ENCODE measurements at places on chromosomes 2 and 18.

DNA sequence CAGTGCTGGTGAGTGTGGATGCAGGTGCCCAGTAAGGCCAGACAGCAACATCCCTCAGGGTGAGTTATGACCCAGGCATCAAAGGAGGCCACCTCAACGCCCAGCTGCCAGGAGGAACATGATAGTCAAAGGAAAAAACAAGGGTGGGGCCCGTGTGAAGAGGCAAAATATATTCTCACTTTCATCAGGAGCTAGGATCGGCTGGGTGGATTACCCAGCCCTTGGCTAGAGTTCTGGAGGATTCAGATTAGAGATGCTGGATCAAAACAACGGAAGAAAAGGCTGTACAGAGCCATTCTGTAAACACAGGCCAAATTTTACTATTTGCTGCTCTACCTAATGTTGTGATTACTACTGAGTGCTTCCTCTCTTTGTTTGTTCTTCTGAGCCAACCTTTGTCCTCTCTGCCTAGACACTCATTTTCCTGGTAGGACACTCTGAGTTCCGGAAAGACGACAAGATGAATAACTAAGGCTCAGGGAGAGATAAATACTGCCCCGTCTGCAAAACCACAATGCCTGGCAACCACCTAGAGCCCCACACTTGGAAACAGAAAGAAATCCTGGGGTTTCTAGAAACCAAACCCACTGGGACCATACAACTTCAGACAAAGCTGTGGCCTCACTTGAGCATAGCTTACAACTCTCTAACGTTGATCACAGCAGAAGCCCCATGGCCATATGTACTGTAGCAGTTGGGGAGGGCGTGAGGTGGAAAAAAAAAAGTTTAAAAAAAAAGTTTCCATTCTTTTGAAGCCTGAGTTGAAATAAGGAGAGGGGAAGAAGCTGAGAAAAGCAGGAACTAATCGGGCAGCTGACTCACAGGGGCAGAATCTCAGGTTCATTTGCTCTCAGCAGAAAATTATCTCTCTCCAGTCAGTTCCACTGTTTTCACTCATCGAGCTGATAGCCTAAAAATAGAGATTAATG, 17.8 kb upstream of the PMAIP1 start:
- DNase-seq: peak; percentile 29

DNA sequence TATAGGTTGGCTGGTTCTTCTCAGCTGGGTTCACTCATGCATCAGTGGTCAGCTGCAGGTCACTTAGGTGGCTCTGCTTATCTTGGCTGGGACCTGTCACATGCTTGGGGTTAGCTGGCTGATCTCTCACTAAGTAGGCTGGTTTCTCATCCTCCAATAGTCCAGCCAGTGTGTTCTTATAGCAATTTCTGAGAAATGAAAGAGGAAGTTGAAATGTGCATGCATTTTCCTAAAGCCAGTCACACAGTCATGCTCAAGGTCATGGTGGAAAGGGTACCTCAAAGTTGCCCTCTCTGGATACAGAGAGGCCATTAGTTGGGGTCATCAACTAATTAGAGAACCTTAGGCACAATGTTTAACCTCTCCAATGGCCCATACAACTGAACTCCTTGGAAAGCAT, 64.4 kb downstream of the KLHL29 start:
- no peak for DNase-seq

DNA sequence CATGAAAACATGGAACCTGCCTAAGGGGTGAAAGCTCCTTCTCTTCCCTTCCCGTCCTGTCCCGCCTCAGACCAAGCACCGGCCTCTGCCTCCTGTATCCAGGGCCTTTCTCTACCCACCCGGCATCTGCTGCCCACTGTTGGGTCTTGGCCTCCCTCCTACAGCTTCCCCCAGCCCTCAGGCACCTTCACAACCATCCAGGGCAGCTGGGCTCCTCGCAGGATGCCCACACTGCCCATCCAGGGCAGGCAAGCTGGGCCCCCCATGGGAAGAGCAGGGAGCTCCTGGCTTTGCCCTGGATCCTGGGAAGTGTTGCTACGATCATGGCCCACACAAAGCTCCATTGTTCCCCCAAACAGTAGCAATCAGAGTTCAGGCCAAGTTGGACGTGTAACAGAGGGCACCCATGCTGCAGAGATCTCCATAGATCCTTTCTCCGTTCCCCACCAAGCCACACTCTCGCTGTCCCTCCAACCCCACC, 206.6 kb downstream of the NDUFA10 start:
- DNase-seq: no peak

DNA sequence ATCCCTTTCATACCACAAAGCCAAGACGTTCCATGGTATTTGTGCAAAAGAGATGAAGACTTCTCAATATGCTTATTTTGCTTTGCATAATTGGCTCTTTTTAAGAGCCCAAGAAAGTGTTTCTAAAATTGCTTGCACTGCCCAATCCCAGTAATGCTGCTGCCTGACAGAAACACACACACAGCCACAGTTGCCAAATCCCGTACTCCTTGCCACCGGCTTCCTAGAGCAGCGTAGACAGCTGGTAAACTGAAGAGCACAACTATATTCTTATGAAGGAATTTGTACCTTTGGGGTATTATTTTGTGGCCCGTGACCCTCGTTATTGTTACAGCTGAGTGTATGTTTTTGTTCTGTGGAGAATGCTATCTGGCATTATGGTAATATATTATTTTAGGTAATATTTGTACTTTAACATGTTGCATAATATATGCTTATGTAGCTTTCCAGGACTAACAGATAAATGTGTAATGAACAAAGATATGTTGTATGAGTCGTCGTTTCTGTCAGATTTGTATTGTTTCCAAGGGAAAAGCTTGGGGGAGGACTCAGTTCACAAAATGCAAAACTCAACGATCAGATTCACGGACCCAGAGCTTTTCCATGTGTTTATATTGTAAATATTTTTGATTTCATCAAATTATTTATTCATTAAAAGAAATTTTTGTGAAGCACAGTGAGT, 202.9 kb upstream of the RAB12 start:
- no peak for DNase-seq

DNA sequence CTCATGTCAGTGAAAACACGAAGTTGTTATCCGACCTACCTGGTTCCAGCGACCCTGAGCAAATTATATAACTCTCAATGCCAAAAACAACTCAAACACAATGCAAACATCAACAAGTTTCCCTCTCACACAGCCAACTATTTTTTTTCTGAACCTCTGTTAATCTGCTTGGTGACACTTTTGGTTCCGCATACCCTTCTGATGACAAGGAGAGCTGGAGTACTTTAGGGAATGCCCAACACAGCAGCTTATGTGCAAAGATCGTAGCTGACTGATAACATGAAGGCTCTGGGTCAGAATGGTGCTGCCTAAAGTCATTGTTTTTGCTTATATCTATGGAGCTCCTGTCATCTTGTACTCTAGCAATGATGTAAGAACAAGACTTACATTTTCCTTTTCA, 72.7 kb upstream of the CCDC68 start:
- DNase-seq: no peak

DNA sequence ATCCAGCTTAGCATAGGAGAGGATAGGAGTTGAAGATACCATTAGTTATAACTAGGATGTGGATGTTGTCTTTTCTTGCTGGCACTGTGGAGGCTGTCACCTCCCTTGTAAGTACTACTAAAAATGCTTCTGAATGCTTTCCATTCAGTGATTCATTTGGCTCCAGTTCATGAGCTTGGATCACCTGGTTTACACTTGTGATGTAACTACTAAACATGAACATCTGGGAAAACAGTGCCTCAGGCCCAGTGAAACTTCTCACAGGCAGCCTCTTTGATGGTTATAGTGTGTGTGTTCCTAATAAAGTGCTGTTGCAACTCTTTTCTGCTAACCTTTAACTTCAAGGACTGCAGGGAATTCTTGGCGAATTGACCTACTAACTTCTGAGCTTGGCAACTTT, 13.0 kb upstream of the SLC9A2 start:
- DNase-seq: no peak

DNA sequence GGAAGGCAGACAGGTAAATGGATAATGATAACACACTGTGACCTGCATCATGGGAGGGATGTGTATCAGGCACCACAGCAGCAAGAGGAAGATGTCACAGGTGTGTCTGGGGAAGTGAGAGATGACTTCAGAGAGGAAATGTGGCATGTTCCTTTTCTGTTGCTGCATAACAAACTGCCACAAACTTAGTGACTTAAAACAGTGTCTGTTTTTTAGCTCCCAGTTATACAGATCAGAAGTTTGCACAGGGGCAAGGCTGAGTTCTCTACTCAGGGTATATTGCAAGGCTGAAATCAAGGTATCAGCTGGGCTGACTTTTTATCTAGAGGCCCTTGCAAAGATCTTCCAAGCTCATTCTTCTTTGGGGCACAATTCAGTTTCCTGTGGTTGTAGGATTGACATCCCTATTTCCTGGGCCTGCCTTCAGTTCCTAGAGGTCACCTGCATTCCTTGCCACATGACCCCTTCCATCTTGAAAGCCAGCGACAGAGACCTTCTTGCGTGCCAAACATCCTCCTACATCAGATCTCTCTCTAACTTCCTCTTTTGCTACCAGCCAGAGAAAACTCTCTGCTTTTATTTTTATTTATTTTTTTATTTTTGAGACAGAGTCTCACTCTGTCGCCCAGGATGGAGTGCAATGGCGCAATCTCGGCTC, 2.1 kb upstream of the MAP3K2 start:
- DNase-seq: peak; percentile 48

DNA sequence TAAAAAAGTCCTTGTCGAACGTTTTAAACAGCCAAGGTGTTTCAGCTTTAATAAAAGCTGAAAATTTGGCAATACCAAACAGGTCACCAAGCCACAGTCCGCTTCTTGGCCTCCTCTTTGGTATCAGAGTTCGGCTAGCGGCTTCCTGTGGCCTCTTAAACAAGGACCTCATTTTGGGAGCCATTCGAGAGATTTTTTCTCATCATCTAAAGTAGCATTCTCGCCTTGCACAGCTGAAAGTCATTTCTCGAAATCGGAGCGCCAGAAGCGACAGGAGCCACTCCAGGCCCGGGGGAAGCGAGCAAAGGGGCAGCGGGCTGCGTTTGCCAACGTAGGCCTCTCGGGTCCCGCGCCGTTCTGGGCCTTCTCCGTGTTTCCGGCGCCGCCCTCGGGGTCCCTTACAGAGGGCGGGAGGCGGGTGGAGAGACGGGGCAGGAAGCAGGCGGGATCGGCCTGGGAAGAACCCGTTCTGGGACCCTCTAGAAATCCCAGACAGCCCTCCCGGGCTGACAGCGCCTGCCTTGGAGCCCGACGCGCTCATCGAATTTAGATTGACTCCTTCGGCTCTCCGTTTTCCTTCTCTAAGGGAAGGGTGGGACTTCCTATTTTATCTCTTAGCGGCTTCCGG, 522 bp upstream of the ZNF407 start:
- DNase-seq: no peak

GRCh38 chr2:60534052-60534685, 19.3 kb downstream of the BCL11A start:
- no peak for DNase-seq

- no peak for DNase-seq
Observed at GRCh38 chr2:187586011-187586641, 31.9 kb upstream of the TFPI start.

DNA sequence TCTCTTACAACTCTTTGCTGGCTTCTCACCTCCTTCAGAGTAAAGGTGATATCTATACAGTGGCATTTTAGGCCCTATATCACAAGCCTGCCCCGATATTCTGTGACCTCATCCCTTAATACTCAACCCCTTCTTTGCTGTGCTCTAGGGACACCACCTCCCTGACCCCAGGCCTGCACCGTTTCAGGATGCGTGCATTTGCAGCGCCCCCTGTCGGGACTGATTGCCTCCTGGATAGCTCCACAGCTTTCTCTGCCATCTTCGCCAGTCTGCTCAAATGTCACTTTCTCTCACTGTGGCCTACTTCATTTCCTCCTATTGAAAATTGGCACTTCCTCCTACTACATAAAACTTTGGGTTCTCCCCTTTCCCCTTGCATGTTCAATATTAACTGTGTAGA, 289.6 kb downstream of the SOCS6 start:
- no peak for DNase-seq

GRCh38 chr18:59340817-59341216, 18.2 kb downstream of the LMAN1 start:
- DNase-seq: no peak

GRCh38 chr2:15069149-15069548, 436.6 kb downstream of the LRATD1 start:
- DNase-seq: no peak

All from CD4-positive, alpha-beta T cell treated with Interferon alpha-2 for 1 hour (primary cell).